ENCODE measurements at places on chromosomes 2 and 18. TPM values are rescaled to one million over a fixed set of nuclear protein-coding genes. Genes with fewer than 3 reads are reported as not detected.
A peak's percentile ranks its signal among the peaks of the same experiment; 100 is the strongest.

DNA sequence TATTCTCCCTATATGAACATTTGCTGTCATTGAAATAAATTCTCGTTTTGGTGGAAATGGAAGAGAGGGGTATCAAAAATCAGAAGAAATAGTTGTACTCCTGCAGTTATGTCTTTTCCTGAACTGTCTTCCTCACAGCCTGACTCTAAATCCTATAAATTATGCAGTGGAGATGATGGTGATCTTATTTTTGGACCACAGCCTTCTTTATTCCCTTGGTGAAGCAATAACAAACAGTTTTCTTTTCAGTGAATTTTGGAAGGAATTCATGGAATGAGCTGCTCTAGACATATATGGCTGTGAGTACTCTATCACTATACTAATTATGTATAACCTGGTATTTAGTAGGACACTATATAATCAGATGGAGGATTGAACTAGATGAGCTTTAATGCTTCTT lies 1.7 kb upstream of the SLC25A12 start:
- no peak for DNase-seq

DNA sequence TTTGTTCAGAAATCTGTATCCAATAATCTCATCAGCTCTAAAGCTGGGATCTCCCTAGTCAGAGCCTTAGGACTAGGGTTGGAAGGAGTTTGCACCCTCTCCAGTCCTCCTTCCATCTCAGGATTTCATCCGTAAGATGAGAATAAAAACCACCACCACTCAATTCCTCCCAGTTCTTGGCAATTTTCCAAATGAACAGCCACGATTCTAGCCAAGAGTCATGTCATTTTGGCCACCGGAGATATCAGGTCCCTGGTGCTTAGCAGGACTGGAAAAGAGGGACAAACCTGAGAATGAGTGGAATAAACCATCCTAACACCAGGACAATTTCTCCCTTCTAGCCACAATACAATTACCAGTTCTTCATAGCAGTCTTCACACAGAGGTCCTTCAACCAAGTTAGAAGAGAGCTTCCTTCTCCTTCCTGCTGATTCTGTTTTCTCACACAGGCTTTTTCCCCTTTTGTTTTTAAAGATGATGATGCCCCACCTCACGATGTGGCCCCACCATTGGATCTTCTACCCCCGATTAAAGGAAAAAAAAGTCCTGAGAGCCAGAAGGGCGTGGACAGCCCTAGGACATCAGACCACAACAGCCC lies 36.2 kb downstream of the KIAA2012 start:
- DNase-seq = no peak

DNA sequence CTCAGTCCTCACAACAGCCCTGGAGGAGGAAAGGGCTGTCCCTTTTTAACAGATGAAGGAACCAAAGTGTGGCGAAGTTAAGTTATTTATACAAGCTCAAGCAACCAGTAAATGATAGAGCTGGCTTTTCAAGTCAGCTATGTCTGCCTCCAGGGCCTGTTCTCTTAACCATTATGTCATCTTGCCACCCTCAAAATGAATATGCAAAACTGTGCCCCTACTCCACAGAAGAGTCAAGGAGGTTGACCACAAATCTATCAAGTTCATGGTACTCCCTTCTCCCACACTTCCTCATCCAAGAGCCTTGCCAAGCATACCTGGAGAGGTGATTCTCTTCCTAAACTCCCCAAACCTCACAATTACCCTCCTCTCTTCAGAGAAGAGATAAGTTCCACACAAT lies 37.3 kb upstream of the CREB1 start:
- DNase-seq = no peak

The LHCGR gene
- total RNA-seq = 0.94 TPM

The ERBB4 gene
- 5.5 TPM for total RNA-seq

The CENPA gene
- not detected for total RNA-seq

The PRSS56 gene
- not detected for total RNA-seq

DNA sequence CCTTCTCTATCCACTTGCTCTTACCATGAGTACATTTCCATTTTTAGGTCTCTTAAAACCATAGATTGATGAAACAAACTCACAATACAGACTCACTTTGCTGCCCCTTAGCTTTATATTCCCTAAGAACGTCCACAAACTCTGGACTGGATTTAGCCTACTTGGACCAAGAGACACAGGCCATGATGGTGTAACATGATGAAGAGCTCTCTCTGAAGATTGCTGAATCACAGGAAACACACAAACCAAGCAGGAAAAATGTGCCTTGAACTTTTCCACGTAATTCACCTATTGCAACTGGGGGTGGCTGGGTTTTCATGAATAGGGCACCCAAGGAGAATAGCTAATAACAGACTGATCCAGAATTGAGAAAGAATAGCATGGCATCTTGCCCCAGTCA lies 201.7 kb upstream of the RBBP8 start:
- no peak for DNase-seq

The NEU4 gene
- total RNA-seq = 5.7 TPM

GRCh38 chr2:160427629-160428404 lies 65.8 kb downstream of the RBMS1 start:
- DNase-seq = no peak

The THUMPD2 gene
- 16.9 TPM for total RNA-seq

- no peak for DNase-seq
Measured at GRCh38 chr2:140851258-140851981, 1279.4 kb downstream of the LRP1B start.

DNA sequence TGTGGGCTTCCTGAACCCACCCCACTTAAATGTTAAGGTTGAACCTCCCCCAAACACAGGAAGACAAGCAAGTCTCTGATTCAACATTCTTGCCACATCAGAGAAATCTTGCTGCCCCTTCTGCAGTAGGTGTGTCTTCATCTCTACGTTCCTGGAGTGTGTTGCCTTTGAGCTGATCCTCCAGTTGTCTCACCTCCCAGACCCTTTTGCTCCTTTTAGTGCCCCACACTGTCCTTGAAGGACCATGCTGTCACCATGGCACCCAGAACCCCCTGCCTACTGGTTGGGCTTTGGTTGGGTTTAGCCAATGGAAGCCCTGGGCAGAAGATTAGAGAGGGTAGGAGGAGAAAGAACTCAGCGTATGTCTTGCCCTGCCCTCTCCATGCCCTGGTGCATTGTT lies 10.7 kb downstream of the CAB39 start:
- DNase-seq = no peak

The HOXD10 gene
- not detected for total RNA-seq

GRCh38 chr2:25557179-25558036 lies 116.0 kb downstream of the DTNB start:
- DNase-seq = peak; percentile 30

GRCh38 chr2:173673640-173674039 lies 291.5 kb downstream of the SP3 start:
- no peak for DNase-seq

The LIMS4 gene
- total RNA-seq = not detected

GRCh38 chr2:188378371-188378950 lies 86.8 kb downstream of the GULP1 start:
- DNase-seq = no peak

- peak; percentile 64 for DNase-seq
Measured at GRCh38 chr18:51196811-51197660, 445 bp downstream of the MEX3C start.

DNA sequence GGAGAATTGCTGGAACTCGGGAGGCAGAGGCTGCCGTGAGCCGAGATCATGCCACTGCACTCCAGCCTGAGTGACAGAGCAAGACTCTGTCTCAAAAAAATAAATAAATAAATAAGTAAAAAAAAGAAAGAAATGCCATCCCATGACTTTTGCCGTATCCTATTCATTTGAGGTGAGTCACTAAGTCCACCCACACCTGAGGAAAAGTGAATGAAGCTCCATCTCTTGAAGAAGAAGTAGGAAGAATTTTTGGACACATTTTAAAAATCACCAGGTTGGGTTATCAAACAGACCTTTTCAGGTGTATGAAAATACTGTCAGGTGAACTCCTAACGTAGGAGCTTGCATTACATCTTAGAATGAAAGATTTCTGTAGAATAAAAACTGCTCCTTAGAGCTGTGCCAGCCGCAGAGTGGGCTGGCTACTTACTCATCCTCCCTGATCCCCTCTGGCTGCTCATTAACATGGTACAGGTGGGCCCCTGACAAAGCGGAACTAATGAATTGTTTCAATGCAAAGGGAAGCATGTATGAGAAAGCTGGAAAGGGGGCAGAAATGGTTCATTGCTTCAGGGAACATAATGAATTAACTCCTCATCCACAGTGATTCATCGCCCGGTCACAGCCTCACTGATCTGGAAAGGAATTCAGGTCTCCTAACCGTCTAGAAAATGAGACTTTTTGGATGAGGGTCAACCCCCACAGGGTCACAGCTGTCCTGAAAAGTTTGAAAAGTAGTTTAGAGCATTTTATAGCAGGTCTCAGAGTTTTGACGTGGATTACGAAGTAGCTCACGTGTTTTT lies 191.4 kb downstream of the SPP2 start:
- DNase-seq = no peak

- DNase-seq = no peak
Measured at GRCh38 chr2:18506883-18507509, 53.5 kb downstream of the RDH14 start.

GRCh38 chr2:230798769-230799399 lies 65.9 kb upstream of the ITM2C start:
- no peak for DNase-seq

The LIMS3 gene
- total RNA-seq = 2.4 TPM

DNA sequence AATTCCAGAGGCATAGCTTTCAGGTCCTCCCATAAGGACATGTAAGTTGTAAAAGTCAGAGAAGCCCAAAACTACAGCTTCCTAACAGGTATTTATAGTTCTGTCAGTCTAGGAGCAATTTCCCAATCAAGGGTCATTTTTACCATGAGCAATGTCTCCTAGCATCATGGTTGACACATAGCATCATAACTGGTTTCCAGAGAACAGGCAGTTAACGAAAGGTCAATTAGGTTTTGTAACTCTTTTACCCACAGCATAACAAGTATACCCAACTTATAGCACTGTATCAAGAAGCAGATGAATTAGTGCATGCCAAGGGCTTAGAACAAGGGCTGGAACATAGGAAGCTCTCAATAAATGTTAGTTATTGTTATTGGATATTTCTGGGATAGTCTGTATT lies 110.1 kb downstream of the MREG start:
- DNase-seq = no peak

The PASK gene
- total RNA-seq = 7.0 TPM

The CYP1B1 gene
- total RNA-seq = 10.4 TPM

DNA sequence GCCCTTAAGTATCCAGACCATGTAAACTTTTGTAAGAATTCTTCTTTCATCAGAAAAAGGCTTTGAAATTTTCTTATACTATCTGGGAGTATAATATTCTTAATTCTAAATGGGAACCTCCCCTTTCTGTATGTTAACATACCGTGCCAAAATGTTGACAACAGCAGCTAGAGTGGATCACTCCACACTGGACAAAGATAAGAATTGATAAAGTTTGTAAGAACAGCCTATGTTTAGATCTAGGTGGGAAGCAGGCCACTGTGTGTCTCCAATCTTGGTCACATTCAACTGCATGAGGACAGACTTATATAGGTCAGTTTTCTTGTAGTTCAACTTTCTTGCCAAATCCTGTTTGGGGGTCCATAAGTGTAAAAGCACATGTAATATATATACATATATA lies 235.7 kb downstream of the RPIA start:
- no peak for DNase-seq

DNA sequence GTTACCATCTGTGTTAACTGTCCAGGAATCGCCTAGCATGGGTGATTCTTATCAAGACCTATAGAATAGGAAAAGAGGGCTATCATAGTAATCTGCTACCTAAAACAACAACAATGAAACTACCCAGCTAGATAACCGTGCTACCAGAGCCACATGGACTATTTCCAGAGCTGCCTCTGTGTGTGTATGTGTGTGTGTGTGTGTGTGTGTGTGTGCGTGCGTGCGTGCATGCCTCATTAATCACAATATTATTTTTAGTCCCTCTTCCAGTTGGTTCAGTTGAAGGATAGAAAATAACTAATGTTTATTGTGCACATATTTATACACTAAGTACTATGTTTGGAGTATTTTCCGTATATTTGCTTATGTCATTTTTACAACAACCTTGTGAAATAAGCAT lies 201.1 kb downstream of the SP3 start:
- peak; percentile 67 for DNase-seq

The KCNS3 gene
- total RNA-seq = 7.4 TPM

The WDCP gene
- 6.0 TPM for total RNA-seq

DNA sequence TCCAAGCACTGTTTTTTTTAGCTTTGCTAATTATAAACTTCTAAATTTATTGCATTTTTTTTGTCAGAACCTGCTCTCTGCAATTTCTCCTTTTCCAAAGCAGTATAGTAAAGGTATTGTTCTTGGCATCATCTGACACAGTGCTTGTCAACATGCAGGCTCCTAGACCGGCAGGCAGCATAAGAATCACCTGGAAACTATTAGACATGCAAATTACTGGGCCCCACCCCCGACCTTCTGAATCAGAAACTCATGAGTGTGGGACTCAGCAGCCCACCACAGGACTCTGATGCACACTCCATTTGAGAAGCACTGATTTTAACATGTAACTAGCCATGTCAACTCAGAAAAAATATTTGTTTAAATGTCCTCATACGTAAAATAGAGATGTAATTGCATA lies 551.1 kb upstream of the CELF4 start:
- no peak for DNase-seq

The CCDC74A gene
- 21.6 TPM for total RNA-seq

The GCG gene
- not detected for total RNA-seq

DNA sequence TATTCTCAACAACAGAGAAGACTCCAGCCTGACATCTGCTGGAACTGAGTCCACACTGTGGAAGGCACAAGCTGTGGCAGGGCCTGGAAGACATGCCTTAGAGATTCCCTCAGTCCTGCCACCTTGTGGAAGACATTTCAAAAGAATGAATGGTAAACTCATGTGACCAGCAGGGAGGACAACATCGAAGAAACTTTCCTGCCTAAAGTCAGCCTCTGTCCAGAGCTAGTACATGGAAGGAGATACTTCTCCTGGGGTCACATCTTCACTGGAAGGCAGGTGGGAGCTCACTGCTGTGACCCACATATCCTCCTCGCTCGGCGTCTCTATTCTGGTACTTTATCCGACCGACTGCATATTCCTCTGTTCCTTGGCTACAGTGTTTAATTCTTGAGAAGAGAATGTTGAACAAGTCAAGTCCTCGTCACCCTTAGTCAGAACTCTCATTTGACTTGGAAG lies 59.5 kb downstream of the PUM2 start:
- peak; percentile 67 for DNase-seq

DNA sequence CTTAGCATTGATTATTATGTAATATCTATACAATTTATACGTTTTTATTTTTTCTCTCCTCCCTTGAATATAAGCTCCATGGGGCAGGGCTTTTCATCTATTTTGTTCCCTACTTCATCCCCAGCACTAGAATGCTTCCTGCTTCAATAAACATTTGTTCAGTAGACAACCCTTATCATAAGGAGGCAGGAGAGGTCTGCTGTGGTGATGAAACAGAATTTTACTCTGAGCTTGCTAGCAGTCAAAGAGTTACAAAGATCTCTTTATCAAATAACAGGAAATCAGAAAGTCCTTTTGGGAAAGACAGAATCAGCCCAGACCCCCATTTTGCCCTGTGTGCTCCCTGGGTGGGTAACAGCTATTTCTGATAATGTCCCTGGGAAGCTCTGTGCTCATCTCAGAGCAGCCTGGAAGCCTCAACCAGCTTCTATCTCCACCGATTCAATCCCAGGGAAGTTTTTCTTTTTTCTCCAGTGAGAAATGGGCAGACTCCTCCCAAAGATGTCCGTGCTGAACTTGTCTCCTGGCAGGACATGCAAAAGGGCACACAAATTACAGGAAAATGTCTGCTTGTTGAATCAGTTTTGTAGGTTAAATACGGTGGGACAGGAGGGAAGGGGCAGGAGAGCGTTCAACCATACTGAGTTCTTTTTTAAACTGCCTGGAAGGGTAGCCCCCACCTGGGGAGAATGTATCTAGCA lies 84.7 kb upstream of the PKDCC start:
- no peak for DNase-seq
